ENCODE measurements at places on chromosomes 16 and 17.

- no peak for DNase-seq
Observed at GRCh38 chr16:73183611-73184092, 135.7 kb upstream of the ZFHX3 start.

DNA sequence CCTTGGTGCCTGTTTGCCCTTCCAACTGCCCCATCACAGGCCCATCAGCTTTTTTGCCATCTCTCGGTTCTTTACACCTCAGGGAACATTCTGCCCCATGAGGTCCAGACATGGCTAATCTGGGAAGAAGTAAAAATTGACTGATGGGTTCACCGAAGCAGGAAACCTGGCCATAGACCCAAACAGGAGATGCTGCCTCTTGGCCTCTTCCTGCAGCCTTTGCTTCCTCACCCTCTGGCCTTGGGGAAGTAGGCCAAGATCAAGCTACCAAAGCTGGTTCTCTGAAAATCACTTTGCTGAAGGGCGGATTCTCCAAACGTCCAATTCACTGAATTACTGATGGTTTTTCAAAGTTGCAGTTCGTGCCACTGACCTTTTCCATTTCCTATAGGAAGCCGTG, 56.1 kb downstream of the ARSG start:
- no peak for DNase-seq

- no peak for DNase-seq
Observed at GRCh38 chr16:15621889-15622288, 21.1 kb downstream of the MARF1 start.

- DNase-seq: no peak
Observed at GRCh38 chr16:75244844-75245758, 6.3 kb downstream of the BCAR1 start.

GRCh38 chr17:73588891-73589290, 55.4 kb downstream of the SDK2 start:
- no peak for DNase-seq

GRCh38 chr17:63836811-63837210, 5.7 kb downstream of the SMARCD2 start:
- DNase-seq: no peak

- DNase-seq: no peak
Observed at GRCh38 chr17:68737761-68738443, 136.7 kb upstream of the FAM20A start.

- DNase-seq: no peak
Observed at GRCh38 chr17:40557531-40558299, 7.6 kb downstream of the CCR7 start.

DNA sequence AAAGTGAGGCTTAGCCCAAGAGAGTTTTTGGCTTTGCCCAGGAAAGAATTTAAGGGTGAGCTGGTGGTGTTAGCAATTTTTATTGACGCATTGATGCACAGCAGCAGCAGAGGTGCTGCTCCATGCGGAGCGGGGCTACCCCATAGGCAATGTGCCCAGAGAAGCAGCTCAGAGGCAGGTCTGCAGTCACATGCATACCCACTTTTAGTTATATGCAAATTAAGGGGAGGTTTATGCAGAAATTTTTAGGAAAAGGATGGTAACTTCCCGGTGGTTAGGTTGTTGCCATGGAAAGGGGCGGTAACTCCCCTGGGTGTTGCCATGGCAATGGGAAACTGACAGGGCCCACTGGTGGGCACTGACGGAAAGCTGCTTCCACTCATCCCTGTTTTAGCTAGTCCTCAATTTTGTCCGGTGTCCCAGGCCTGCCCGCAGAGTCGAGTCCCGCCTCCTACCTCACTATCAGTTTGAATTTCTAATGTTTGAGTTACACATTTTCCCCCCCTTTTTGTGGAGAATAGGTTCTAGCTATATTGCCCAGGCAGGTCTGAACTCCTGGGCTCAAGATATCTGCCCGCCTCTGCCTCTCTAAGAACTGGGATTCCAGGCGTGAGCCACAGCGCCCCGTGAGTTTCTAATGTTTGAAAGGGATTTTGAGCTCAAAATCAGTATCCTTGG, 10.4 kb upstream of the GJD3 start:
- no peak for DNase-seq

Measured in activated CD4-positive, alpha-beta T cell treated with anti-CD3 and anti-CD28 coated beads, Interleukin-10, Interleukin-2, amounts not matched to agents 100 ng/mL and 50 ng/mL, durations not matched to agents 16 hours and 8 hours (primary cell).